AG04450 (cell line): ENCODE measurements at places on chromosomes 1 and 21.

DNA sequence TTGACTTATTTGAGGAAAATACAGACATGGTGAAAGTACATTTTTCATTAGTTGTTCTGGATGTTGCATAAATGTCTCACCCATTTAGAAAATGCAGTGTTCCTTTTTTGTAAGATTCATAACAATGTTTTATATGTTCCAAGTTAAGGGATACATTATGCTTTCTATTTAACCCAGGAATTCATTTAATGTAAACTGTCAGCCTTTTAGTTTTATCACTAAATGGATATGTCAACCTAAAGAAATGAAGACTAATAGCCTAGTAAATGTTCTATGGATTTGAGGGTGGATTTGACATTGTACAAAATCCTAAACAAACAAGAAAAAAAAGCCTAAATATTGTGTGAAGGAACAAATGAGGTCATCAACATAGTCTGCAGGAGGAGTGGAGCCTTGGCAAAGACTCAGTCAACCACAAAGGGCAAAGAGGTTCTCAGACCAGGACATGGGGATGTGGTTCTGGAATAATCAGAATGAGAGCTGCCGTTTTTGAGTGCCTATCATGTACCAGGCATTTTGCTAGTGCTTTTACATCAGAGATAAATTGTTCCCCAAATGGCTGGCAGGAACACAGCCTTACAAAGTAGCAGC, 8.8 kb upstream of the INSL5 start:
- DNase-seq, result no peak

GRCh38 chr1:58156124-58156468, 390.4 kb downstream of the OMA1 start:
- DNase-seq, result no peak

- no peak for DNase-seq
Measured at GRCh38 chr1:83620016-83620415, 378.9 kb downstream of the TTLL7 start.

- DNase-seq, result no peak
Measured at GRCh38 chr1:166432655-166433054, 265.9 kb upstream of the FAM78B start.

DNA sequence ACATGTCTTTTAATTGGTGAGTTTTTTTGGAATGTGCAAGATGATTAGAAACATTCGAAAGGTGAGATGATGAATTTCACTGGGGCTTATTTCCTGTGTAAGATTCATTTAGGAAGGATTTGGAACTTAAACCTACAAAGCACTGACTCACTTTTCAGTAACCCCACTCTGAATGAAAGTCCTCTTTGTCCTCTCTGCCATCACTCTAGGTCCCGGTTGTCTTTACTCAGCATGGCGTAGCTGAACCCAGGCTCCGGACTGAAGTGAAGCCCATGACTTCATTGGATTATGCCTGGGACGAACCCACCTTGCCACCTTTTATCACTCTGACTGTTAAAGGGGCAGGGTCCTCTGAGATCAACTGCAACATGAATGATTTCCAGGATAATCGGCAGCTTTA, 139.4 kb downstream of the VPS13D start:
- DNase-seq, result no peak

DNA sequence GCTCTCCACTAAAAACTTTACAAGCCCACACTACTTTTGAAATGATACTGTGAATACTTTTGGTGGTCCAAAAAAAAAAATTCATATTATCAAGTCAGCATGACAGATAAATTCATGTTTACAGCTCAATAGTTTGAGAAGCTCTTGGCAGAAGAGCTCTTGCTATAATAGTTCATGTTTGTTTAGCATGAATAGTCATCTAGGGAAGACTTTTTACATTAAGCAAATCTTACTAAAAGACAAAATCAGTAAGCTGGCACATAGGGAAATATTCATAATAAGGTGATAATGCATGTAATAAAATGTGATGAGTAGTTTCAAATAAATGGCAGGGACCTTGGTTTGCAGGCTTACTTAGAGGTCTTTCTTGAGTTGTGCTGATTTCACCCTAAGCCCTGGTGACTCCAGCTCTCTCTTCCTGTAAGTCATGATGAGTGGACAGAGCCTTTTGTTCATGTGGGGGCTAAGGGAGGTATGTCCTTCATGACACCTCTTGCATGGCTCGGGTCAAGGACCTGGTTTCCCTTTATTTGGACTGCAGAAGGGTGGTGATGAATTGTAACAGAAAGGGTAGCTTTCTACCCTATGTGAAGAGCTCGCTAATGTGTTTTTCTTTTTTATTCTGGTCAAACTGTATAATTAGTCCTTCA, 166.7 kb downstream of the GABPA start:
- no peak for DNase-seq

DNA sequence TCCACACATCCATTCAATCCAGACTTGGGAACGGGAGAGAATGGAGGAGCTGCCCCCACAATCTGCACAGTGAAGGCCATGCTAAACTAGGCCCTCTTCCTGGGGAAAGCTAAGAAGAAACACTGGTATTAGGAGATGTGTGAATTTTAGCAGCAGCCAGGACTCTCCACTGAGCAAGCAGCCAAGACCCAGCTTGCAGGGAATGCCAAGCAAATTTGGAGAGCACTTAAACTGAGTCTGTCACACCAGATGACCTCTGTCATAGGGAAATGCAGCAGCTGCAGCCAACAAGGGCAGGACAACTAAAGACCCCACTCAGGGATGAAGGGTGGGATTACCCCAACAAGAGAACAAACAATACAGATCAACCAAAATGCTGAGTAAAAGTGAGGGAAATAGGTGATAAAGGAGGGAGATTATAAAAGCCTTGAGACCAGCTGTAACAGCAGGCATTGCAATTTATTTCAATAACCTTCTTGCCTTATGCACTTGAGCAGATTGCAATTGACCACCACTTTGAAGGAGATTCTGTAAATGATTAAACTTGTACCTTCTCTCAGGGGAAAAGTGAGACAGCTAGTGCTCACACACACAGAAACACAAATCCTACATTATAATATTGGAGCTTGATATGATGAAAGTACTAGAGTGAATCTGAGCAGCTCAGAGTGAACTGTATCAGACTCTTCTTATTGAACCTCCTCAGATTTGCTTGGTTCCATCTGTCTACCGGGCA, 2.5 kb upstream of the CLCA1 start:
- no peak for DNase-seq

GRCh38 chr1:112998592-112999235, 42.7 kb upstream of the SLC16A1 start:
- DNase-seq, result peak; percentile 50
